ENCODE measurements at places on chromosomes 7 and 10. TPM values are rescaled to one million over a fixed set of nuclear protein-coding genes. Genes with fewer than 3 reads are reported as not detected.
A peak's percentile ranks its signal among the peaks of the same experiment; 100 is the strongest.

- H3K4me3 ChIP-seq, result no peak overlapping the region
- no peak for DNase-seq
- H3K4me1 ChIP-seq, result peaks cover 4% of the 10 kb centered on the region
- H3K27me3 ChIP-seq, result no peaks in the 10 kb centered on the region
- H3K27ac ChIP-seq, result no peak overlapping the region
These were observed 191.5 kb downstream of the AHR start for GRCh38 chr7:17489961-17490360.

CCDC126 gene
- total RNA-seq, result 14.8 TPM

PKD2L1 gene
- total RNA-seq, result not detected

ABCA13 gene
- total RNA-seq, result 1.1 TPM

SFRP4 gene
- 0.16 TPM for total RNA-seq

GRCh38 chr7:44280636-44280992, 44.8 kb downstream of the CAMK2B start:
- no peak for DNase-seq
- H3K4me3 ChIP-seq, result no peak overlapping the region
- no peaks in the 10 kb centered on the region for H3K27me3 ChIP-seq
- H3K36me3 ChIP-seq, result no peaks in the 10 kb centered on the region
- no peak overlapping the region for H3K27ac ChIP-seq

GRCh38 chr10:112708461-112708860, 241.6 kb upstream of the TCF7L2 start:
- no peak overlapping the region for H3K27ac ChIP-seq
- H3K36me3 ChIP-seq, result no peaks in the 10 kb centered on the region

DNA sequence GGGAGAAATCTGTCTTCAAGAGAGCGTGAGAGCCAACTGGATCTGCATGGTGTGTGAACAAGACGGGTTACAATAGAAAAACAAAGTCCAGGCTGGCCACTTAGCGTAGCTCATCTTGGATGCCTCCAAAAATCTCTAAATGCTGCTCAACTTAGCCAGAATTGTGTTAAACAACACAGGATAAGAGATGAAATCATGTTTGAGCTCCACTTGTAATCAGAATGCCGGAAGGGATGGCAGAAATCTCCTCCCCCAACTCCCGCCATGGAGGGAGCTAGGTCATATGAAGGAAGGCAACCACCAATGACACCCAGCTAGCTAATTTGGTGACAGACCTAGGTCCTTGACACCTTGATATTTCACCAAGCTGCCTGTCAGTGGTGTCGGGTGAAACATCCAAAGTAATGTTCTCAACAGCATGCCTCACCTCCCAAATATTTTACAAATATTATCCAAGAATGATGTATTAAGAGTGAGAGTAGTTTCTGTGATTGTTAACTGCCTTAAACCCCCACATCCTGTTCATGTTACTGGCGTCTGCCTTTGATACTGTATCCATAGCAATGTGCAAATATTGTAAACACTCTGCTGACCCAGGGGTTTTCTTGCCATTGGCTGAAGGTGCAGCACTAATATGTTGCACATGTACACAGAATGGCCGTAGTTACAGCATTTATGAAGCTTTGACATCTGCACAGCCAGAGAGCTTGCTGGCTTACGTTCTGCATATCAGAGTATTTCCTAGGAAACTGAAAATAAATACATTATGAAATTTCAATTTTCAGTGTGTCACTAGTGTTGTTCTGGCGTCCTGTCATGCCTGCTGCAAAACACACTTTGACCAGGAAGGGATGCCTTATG, 25.8 kb downstream of the TMEM254 start:
- no peaks in the 10 kb centered on the region for H3K36me3 ChIP-seq
- H3K4me1 ChIP-seq, result peaks cover 12% of the 10 kb centered on the region
- peak overlapping the region; percentile 79 for H3K27ac ChIP-seq
- H3K4me3 ChIP-seq, result no peak overlapping the region
- no peak for DNase-seq
- H3K27me3 ChIP-seq, result peaks cover 20% of the 10 kb centered on the region

DNA sequence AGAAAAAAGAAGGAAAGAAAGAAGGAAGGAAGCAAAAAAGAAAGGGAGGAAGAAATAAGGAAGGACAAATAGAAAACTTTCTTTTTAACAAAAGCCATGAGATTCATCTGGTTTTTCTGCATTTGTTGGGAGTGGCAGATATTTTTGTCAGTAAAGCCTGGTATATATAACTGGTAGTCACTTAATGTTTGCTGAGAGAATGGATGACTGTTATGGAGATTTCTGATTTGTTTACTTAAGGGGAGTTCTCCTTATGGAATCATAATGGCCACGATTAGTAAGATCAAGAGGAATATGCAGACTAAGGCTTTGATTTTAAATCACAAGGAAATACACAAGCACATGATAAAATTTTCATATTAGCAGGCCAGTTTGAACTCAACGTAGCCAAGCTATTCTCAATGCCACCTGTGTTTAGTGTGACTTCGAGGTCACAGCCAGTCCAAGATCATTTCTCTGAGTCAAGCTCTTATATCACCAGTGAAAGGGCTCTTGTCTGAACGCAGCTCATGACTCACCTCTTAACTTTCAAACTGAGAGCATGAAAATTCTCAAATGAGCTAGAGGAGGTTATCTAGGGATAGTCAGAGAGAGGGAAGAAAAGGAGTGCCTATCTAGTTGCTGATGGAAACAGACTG, 445.1 kb upstream of the ZMIZ1 start:
- H3K27ac ChIP-seq, result no peak overlapping the region
- DNase-seq, result no peak
- H3K27me3 ChIP-seq, result peaks cover 78% of the 10 kb centered on the region
- no peaks in the 10 kb centered on the region for H3K36me3 ChIP-seq

TBXAS1 gene
- 3.5 TPM for total RNA-seq

- no peak overlapping the region for H3K27ac ChIP-seq
- H3K27me3 ChIP-seq, result no peaks in the 10 kb centered on the region
- DNase-seq, result no peak
- peaks cover 22% of the 10 kb centered on the region for H3K36me3 ChIP-seq
- H3K4me1 ChIP-seq, result peaks cover 5% of the 10 kb centered on the region
These were observed 80.9 kb upstream of the DDC start for GRCh38 chr7:50646069-50646468.

MLXIPL gene
- not detected for total RNA-seq

GRCh38 chr10:75379212-75379724, 22.3 kb downstream of the ZNF503 start:
- H3K4me1 ChIP-seq, result no peaks in the 10 kb centered on the region
- H3K27me3 ChIP-seq, result peaks cover 20% of the 10 kb centered on the region
- no peaks in the 10 kb centered on the region for H3K36me3 ChIP-seq
- H3K4me3 ChIP-seq, result no peak overlapping the region
